ENCODE measurements at places on chromosomes 5 and 9. TPM values are rescaled to one million over a fixed set of nuclear protein-coding genes. Genes with fewer than 3 reads are reported as not detected.

The TAF7 gene
- 95.6 TPM for total RNA-seq

The ENTPD2 gene
- 0.51 TPM for total RNA-seq

The GALNT12 gene
- total RNA-seq: 12.9 TPM

The CDX1 gene
- total RNA-seq: 0.31 TPM

The S1PR3 gene
- 1.7 TPM for total RNA-seq

The TUSC1 gene
- 0.53 TPM for total RNA-seq

The PCDHB16 gene
- total RNA-seq: 11.9 TPM

The SPINK6 gene
- total RNA-seq: not detected
